Skeletal muscle cell (primary cell): ENCODE measurements at places on chromosomes 2 and 18.

GRCh38 chr2:64808092-64808491 lies 154.4 kb upstream of the SERTAD2 start:
- no peak for DNase-seq

GRCh38 chr2:64202206-64202845 lies 58.1 kb upstream of the PELI1 start:
- no peak for DNase-seq

- DNase-seq: no peak
Measured at GRCh38 chr18:41809652-41810051, 145.4 kb upstream of the PIK3C3 start.

DNA sequence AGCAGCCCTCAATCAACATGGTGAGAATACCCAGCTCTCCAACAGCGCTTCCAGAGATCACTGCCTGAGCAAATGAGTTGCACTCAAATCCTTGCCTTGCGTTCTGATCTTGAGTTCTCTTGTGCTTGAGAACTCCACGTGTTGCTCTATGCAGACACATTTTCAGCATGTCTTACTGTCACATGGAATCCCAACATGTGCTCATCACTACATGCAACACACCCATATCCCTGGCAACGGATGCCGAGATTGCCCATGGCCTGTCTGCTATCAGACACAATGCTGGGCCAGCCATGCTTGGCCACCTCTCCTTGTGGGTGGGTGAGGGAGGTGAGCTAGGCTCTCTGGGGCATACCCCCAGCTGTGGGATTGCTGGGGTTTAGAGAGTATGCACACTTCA lies 91.9 kb upstream of the LDAH start:
- DNase-seq: no peak

DNA sequence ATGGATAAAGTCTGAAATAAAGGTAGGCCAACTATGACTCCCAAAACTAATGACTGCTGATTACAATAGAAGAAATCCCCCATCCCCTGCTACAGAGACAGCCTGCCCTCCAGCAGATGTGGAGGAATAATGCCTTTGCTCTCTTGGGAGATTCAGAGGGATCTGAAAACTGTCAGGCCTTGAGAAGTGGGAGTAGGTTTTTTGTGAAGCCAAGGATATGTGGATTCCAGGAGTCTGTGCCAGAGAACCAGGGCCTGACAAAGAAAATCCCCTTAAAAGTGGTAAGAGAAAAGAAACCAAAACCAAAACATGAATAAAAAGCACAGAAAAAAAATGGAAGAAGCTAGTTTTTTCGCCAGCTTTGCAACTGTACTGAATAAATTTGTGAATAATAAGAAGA lies 397.6 kb downstream of the ZNF521 start:
- DNase-seq: no peak

- DNase-seq: no peak
Measured at GRCh38 chr2:145316496-145316895, 796.6 kb upstream of the ZEB2 start.

GRCh38 chr2:176865336-176865735 lies 347.3 kb upstream of the HNRNPA3 start:
- no peak for DNase-seq

DNA sequence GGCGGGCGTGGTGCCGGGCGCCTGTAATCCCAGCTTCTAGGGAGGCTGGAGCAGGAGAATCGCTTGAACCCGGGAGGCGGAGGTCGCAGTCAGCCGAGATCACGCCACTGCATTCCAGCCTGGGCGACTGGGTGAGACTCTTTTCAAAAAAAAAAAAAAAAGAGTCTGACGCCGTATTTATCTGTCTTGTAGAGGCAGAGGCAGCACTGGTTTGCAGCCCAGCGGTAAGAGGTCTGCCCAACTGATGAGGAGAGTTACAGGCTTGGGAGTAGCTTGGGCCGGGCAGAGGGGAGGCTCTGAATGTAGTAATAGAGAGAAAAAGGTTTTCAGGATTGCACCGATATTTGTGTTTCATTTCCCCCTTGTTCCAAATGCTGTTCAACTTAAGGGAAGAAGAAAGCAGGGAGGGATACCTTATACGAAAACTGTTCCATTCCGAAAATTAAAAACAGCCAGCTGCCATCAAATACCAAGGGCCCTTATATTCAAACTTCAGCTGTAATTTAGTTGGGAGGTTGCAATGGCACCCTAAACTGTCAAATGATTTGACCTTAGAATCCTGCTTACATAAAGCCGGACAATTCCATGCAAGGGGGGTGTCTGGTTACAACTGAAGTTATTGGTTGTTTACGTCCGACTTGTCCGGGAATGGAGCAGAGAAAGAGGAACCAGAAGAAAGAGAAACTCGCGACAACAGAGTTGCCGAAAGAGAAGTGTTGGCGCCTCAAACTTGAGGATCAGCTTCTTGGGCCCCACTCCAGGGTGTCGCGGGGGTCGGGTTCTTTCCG lies 9.2 kb upstream of the SP9 start:
- DNase-seq: no peak

- no peak for DNase-seq
Measured at GRCh38 chr2:121135168-121135853, 149.7 kb downstream of the TFCP2L1 start.

DNA sequence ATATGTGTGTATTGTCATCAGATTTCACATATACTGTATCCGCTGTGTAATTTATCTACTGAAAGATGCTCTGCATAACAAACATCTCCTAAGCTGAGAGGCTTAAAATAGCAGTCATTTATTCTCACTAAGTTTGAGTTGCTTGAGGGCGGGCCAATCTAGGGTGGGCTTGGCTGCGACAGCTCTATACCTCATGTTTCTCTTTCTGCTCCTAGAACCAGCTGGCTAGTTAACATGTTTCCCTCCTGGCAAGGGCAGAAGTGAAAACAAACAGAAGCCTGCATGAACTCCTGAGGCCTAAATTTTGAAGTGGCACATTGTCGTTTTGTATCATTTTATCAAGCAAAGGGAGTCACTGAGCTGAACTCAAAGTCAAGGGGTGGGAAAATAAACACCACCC lies 585.0 kb upstream of the VRK2 start:
- no peak for DNase-seq

DNA sequence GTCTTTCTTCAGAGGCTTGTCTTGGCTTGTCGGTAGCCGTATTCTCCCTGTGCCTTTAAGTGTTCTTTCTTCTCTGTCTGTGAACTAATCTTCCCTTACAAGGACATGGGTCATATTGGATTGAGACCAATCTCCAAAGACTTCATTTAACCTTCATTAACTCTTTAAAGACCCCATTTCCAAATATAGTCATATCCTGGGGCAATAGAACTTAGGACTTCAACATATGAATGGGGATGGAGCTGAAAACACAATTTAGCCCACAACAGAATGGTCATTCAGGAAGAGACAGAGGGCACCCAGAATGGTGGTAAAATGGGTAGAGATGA lies 82.1 kb upstream of the TANK start:
- no peak for DNase-seq

GRCh38 chr2:226180281-226180884 lies 619.2 kb downstream of the IRS1 start:
- DNase-seq: no peak

GRCh38 chr2:40332191-40332826 lies 119.6 kb downstream of the SLC8A1 start:
- peak; percentile 69 for DNase-seq

GRCh38 chr2:132439703-132440398 lies 23.2 kb downstream of the GPR39 start:
- DNase-seq: no peak

GRCh38 chr2:121286506-121286905 lies 1.5 kb upstream of the TFCP2L1 start:
- DNase-seq: no peak

DNA sequence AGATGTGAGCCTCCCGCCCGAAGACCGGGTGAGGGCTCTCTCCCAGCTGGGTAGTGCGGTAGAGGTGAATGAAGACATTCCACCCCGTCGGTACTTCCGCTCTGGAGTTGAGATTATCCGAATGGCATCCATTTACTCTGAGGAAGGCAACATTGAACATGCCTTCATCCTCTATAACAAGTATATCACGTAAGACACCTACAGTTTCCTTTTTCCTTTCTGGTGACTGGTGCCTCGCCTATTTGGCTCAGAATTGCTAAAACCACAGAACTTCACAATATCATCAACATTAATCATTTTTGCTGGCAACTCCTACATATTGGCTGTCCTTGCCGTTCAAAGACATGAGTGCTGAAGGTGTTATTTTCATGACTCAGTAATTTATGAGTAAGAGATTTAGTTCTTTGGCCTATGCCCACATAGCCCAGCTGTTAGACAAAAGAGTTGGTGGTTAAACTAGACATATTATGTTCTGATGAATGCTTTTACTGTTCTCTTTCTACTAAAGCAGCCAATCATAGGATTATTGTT lies 2.2 kb downstream of the STAMBP start:
- DNase-seq: peak; percentile 78

DNA sequence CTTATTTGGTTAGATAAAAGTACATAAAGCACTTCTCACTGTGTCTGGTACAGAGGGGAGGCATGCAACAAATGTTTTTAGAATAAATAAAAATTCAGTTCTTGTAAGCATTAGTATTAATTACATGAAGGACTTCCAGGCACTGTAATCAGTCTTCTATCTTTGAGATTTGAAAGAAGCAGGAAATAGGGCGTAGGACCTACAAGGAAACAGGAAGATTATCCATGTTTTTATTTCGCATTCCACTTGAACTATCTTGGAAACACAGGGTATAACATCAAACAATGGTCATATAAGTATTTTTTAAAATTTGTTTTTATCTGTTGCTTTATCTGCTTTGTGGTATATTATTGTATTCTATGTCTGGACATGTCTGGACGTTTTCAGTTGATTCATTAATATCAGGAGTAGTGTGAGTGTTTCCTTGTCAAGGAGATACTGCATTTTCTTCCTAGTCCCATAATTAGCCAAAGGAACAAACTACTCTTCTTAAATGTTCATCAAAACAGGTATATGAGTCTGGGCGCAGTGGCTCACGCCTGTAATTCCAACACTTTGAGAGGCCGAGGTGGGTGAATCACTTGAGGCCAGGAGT lies 32.5 kb downstream of the BMPR2 start:
- DNase-seq: no peak

GRCh38 chr2:156437272-156437930 lies 1.2 kb downstream of the GPD2 start:
- no peak for DNase-seq

DNA sequence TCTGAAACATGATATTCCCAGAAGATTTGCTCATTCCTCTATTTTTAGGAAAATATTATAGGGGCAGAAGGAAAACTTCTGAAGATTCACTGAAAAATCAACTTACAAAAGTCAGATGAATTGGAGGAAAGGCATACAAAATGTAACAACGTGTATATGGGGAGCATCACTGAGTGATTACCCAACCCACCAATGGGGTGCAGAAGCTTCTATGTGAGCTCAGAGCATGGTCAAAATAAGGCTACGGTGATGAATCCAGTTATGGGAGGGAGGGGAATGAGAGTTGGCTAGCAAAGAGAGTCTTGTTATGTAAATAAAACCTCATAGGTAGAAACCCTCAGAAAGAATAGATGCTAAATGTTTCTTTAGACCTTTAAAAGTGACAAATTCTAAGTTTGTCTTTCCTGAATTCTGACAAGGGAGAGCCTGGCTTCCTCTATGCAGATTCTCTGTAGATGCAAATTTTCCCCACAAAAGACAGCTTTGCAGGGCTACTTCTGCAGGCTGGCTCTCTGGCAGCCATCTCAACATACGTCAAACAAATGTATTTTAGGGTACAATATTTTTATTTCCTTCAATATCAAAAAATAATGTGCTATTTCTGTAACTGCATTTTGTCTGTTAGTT lies 171.4 kb upstream of the NDUFV2 start:
- DNase-seq: no peak

DNA sequence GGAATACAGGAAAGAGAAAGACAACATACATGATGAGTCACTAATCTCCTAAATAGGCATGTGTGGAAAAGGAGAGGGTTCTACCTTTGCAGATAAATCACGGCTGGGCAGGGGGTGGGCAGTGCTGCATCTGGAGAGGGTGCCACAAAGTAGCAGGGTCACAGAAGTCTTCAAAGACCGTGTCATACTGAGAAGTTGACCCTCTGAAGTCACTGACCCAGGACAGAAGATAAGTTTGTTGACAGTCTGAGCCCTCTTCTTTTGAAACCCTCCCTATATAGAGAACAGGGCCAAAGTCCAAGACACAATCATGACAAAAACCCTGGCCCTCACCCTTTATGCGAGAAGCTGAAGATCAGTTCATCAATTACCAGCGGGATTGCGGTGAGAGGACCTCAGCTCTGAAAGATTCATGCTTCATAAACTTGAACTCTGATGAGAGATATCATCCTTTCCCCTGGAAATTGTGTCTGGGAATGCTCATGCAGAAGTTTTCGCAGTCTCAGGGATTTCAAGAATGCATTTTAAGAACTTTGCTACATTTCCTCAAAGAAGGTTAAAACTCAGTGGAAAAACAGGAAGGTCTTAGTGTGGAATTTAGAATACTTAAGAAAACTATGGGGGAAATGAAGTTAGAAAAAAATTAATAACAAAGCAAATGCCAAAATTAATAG lies 129.5 kb downstream of the FAM124B start:
- DNase-seq: no peak

GRCh38 chr18:76353500-76353899 lies 141.5 kb downstream of the ZNF516 start:
- DNase-seq: no peak

- DNase-seq: no peak
Measured at GRCh38 chr2:217877866-217878265, 124.9 kb downstream of the TNS1 start.

GRCh38 chr2:118050974-118051373 lies 37.1 kb upstream of the CCDC93 start:
- no peak for DNase-seq

GRCh38 chr2:232260075-232260474 lies 118.5 kb upstream of the ALPP start:
- peak; percentile 83 for DNase-seq

GRCh38 chr2:216163518-216163917 lies 54.4 kb downstream of the XRCC5 start:
- peak; percentile 7 for DNase-seq

GRCh38 chr2:105403241-105403782 lies 4.5 kb upstream of the FHL2 start:
- DNase-seq: no peak

GRCh38 chr2:30115141-30115980 lies 31.4 kb upstream of the YPEL5 start:
- peak; percentile 50 for DNase-seq

- DNase-seq: no peak
Measured at GRCh38 chr18:62797329-62797728, 82.0 kb downstream of the PHLPP1 start.

DNA sequence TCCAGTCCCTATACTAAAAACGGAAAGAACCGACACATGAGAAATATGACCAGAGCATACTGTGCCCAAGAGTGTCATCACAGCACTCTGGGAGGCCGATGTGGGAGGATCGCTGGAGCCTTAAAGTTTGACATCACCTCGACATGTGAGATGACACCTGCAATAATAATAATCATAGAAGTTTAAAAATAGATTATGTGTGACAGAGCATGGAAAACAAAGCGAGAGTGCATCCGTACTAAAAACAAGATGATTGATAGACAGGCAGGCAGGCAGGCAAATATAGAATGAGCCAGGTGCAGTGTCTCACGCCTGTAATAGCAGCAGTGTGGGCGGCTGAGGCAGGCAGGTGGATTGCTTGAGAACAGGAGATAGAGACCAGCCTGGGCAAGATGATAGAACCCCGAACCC lies 114.8 kb upstream of the ANKRD30BL start:
- DNase-seq: no peak

- DNase-seq: no peak
Measured at GRCh38 chr18:66395671-66396218, 208.1 kb downstream of the CDH19 start.
